Hematopoietic multipotent progenitor cell treated with erythropoietin and hydrocortisone succinate and interleukin-3 and kit ligand, for 4 days (in vitro differentiated cells): ENCODE measurements at places on chromosomes 2 and 18.

DNA sequence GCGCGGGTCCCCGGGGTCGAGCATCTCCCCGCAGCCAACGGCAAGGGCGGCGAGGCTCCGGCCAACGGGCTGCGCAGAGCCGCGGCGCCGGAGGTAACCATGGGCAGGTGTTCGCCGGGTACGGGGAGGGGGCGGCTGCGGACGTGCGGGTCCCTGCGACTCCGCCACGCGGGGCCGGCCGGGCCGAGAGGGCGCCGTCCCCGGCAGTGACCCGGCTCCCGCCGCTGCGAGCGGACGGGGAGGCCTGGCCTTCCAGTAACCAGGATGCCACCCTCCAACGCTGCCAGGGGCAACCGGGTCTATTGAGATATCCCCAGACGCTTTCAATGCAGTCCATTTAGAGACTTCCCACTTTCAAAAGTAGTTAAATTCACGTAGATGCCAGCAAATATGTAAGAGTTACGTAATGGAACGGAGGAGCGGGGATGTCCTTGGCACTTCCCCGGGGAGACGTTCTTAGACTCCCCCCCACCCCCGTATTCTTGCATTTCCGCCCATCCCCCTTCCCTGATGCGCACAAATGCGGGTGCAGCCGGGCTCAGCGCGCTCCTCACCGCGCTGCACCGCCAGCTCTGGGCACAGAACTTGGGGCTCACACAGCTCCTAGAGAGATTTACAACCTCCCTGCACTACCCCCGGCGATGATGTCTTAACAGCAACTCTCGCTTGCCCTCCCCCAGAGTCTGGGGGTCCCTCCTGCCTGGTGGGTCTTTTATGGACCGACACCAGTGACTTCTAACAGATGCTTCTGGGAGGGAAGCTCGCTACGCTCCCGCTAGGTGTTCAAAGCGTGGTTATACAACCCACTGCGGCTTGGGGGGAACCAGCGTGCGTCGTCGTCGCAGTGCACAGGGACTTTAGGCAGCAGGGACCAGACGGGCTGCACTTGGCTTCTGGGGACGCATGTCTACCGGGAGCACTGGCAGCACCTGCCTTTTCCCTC, 657 bp downstream of the SGPP2 start:
- peak; percentile 34 for DNase-seq

DNA sequence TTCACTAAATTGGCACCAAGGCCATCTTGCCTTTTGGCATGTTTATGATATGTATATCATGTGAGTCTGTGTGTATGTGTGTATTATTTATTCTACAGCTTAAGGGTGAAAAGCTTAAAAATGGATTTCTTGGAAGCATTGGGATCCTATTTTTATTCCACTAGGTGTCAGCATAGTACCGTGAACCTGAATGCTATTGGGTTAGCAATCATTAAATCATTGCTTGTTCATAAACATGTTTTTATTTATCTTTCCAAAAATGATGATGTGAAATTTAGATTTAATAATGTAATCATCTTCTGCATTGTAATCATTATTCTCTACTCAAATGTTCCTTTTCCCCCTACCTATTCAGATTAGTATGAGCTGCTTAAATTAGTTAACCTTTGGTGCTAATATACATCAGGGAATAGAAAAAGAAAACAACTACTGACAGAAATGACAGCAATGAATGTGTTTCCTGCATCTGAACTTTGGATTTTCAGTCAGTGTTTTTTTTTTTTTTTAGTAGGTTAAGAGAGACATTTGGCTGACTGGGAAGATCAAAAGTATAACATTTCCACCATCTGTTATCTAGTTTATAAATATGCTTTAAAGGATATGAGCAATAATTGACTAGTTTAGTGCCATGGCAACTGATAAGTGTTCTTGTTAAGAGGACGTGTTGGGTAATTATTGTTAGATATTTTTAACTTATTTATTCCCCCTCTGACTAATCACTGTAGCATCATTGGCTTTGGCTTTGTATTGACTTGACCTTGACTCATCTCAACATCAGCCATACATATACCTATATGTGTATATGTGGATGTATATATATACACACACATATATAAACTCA, 14.1 kb upstream of the ZSWIM2 start:
- peak; percentile 69 for DNase-seq

DNA sequence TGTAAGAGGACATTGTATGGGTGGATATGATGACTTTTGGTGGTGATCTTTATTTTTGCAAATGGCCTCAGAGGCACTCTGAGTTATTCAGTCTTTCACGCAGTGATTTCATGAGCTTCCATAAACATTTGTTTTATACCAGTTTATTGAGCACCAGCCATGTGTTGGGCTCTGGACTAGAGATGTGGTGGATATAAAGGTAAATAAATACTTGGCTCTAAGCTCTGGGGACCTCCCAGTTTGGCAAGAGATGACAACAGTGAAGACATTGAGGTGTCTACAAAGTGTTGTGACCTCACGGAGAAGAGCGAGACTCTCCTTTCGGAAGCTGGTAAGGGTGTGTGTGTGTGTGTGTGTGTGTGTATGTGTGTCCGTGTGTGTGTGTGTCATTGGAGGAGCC, 146.4 kb downstream of the TANC1 start:
- no peak for DNase-seq

DNA sequence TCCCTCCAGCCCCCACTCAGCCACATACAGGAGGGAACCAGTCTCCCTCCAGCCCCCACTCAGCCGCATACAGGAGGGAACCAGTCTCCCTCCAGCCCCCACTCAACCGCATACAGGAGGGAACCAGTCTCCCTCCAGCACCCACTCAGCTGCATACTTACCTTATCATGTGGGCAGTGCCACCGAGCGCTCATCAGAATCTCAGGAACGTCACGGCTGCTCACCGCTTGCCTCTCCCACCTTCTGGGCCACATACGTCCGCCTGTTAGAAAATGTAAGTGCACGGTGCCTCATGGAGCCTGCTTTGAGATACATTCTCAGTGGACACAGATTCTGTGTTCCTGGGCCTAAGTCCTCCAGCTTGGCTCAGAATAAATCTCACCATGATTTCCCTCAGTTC, 124.8 kb downstream of the PXDN start:
- DNase-seq: no peak
